Fibroblast of gingiva (primary cell): ENCODE measurements at places on chromosomes 2 and 18.

- DNase-seq, result peak; percentile 81
Observed at GRCh38 chr18:48529796-48530195, 9.0 kb upstream of the CTIF start.

DNA sequence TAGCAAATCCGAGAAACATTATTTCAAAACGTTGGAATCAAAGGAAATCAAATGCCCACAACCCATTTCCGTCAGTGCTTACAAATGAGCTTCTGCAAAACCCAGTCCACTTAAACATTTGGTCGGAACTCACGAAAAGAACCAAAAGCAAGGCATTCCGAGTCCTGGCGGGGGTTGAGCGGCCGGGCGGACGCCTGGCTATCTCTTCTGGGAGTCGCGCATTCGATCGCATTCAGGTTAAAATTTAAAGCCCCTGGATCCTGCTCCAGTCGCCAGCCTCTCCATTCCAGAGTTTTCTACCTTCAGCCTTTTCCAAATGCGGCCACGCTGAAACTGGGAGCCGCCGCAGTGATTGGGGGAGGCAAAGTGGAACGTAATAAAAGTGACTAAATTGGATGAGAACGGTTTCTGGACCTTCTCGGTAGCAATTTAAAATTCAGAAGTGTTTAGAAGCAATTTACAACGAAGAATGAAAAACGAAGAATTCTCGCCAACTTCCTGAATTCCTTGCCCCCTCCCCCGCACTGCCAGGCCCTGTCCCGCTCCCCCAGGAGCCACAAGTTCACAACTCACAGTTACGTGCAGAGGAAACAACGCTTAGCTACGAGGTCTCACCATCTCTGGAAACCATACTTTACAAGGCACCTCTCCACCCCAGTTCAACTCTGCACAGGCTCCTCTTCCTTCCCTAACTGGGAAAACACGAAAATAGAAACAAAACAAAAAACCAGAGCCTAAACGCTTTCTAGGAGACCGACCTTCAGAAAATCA, 1.7 kb upstream of the GATA6 start:
- no peak for DNase-seq

- no peak for DNase-seq
Observed at GRCh38 chr2:207397917-207398655, 131.7 kb upstream of the CREB1 start.

DNA sequence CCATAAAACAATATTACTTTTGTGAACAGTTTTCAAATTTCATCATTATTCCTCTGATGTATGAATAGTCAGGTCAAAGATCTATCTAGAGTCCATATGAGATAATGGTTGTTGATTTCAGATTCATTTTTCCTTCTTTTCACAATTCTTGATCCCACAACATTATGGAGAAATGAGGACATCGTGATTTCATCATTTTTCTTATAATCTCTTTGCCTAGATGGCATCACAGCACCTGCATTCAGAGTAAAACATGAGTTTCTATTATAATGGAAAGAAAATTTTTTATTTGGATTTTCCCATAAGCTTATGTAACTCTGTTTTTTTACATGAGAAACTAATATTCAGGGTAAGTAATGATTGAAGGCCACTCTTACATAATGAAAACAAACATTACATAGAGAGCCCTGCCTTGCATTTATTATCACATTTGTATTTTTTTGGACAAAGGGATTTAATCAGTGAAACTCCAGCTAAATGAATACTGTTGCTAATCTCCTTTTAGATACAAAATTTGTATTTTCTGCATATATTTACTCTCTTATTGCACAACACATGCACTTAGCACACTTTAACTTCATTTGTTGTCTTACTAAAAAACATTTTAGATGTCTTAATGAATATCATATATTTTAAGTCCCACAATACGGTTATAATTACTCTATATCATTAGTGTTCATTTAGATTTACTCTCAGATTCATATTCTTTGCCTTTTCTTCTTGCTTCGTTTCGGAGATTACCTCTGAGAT, 188.4 kb upstream of the KYNU start:
- no peak for DNase-seq

- DNase-seq, result peak; percentile 66
Observed at GRCh38 chr2:108267101-108267500, 21.6 kb upstream of the SULT1C2 start.

DNA sequence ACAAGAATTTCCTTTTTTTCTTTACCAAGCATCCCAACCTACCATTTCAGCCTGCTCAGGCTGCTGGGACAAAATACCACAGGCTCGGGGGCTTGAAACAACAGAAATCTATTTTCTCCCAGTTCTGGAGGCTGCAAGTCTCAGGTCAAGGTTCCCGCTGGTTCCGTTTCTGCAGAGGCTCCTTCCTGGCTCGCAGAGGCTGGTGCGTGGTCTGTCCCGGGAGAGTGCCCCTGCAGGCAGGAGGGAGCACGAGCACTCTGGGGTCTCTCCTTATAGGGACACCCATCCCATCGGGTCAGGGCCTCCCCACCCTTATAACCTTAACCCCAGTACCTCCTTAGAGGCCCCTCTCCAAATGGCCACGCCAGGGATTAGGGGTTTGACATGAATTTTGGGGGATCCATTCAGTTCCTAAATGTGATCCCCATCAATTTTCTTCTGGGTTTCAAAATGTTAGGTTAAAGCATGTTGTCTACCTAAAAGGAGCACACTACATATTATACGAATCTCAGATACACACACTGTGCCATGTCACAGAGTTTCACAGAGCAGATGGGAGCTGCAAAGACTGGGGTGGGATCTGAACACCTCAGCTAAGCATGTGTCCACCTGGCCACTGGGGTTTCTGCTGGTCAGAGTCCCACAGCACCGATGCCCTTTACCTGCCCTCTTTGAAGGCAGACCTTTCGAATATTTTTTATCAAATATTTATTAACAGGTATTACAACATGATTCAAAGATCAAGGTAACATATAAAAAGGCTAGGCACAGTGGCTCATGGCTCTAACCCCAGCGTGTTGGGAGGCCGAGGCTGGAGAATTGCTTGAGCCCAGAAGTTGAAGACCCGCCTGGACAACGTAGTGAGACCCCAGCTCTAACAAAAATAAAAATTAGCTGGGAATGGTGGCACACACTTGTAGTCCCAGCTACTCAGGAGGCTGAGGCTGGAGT, 17.6 kb upstream of the ADI1 start:
- DNase-seq, result peak; percentile 35

- DNase-seq, result no peak
Observed at GRCh38 chr18:12346240-12346565, 30.8 kb downstream of the AFG3L2 start.

- DNase-seq, result no peak
Observed at GRCh38 chr2:38130876-38131275, 54.9 kb upstream of the CYP1B1 start.

DNA sequence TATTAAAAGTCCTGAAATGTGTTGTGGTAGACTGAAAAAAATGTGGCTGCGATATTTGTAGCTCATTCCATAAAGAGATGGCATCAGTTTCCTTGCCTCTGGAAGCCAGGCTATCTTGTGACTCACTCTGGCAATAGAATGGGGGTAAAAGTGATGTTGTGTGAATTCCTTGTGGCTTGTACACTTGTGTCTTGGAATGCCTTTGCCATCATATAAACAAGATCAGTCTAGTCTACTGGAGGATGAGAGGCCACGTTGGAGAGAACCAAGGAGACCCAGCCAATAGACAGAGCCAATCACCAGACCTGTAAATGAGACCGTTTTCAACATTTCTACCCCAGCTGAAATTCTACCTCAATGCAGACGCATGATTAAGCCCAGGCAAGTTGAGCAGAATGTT, 254.1 kb downstream of the TRIB2 start:
- peak; percentile 55 for DNase-seq

- DNase-seq, result no peak
Observed at GRCh38 chr2:25158096-25158852, 10.1 kb downstream of the POMC start.

DNA sequence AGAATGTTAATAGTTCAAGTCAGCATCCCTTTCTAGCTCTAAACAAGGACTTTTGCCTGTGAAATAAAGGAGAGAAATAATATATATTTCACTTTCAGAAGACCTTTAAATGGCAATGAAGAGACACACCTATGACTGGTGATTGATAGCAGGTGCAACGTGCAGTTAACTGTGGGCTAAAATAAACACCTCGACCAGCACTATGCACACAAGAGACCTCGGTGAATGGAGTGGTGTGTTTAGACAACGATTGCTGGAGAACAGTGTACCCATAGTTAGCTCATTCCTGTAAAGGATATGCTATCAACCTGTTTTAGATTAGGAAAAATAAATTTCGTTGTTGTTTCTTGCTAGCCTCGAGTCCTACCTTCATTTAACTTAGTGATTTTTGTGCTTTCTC, 143.4 kb downstream of the NR4A2 start:
- no peak for DNase-seq

- DNase-seq, result no peak
Observed at GRCh38 chr2:236752096-236752495, 182.5 kb downstream of the ACKR3 start.

DNA sequence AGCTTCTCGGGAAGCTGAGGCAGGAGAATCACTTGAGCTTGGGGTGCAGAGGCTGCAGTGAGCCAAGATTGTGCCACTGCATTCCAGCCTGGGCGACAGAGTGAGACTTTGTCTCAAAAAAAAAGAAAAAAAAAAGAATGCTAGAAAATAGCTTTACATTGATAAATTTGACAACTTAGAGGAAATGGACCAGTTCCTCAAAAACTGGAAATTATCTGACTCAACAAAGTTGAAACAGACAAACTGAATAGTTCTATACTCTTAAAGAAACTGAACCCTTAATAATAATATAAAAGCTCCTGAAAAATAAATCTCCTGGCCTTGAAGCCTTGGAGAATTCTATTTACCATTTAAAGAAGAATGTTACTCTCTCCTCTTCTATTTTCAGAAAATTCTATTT, 151.0 kb upstream of the BCL2L11 start:
- no peak for DNase-seq

DNA sequence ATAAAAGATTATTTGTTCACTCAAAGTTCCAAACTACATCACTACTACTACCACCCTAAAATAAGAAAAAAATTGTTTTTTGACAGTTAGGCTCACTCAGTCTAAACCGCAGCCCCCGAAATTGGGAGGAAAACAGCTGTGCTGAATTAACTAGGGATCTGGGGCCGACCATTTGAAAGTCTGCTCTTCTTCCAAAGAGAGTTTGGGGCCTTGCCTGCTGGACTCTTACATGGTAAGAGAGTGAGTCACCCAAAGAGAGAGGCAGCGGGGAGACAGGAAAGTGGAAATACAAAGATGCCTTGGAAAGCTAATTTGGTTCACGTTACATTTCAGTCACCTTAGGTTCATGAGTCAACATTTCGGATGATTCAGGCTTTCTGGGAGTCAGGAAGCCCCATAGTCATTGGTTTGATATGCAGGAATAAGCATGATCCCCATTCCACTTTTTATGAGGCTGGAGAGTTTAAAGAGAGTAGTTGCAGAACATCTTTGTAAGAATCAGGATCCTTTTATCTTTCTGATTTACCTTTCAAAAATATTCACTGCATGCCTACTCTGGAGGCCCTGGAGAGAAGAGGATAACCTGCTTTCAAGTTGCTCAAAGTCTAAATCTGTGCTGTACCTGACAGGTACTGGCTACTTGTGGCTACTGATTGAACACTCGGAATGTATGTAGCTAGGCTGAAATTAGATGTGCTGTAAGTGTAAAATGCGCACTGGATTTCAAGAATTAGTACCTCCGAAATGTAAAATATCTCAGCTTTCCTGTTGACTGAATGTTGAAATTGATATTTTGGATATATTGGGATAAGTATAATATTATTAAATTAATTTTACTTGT, 995 bp upstream of the RTN4 start:
- DNase-seq, result peak; percentile 98

- DNase-seq, result no peak
Observed at GRCh38 chr18:28208268-28208667, 31.3 kb upstream of the CDH2 start.

- peak; percentile 17 for DNase-seq
Observed at GRCh38 chr2:1591978-1592907, 152.1 kb downstream of the PXDN start.

DNA sequence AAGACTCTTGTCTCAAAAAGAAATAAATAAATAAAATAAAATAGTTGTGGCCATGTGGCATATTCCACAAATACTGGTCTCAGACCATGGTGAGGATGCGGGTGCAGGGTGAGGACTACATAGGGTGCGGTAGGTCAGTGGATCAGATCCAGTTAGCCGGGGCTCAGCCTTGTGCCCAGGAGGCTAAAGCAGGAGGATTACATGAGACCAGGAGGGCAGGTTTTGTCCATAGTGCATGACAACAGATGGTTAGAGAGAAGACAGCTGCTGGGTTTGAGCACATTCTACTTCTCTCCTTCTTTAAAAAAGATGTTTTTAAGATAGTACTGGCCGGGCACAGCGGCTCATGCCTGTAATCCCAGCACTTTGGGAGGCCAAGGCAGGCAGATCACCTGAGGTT, 12.8 kb upstream of the PSD4 start:
- DNase-seq, result no peak

DNA sequence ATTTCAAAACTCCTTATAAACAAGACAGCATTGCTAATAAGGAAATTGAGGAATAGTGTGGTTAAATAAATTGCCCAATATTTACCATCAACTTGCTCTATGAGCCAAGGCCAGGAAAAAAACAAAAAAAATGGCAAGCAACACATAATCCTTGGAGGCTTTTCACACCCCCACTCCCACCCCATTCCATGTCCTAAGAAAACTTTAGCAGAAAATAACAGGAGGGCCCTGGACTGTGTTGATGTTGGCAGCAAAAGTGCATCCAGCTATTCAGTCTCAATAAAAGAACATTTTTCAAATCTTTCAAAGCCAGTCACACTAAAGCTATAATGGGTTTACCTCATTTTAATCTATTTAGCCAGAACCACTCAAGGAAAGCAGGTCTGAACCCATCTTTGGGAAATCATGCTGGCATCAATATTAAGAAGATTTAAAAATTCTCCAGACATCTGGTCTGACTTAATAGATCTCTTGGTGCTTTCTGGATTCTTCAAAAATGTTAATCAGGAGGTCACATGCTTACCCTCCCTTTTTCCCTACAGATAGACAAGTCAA, 34.6 kb upstream of the STK17B start:
- peak; percentile 97 for DNase-seq

DNA sequence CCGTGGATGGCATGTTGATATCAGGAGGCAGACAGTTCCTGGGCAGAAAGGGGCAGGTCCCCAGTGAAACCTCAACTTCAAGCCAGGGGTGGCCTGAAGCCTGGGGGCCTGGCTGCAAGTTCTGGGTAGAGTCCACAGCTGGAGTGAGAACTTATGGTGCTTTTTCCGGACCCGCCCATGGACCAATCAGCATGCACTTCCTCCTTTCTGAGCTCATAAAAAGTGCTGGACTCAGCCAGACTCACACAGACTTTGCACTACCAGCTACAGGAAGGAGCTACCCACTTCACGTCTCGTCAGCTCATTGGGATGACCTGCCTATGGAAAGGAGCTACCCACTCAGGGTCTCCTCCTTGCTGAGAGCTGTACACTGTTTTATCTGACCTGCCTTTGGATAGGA, 183.1 kb upstream of the MC4R start:
- no peak for DNase-seq
